Heart left ventricle (tissue), 16 donors: ENCODE measurements at places on chromosomes 13 and 19. TPM values are rescaled to one million over a fixed set of nuclear protein-coding genes. Genes with fewer than 3 reads are reported as not detected.

- H3K27me3 ChIP-seq, result no peaks in the 10 kb centered on the region
- H3K27ac ChIP-seq, result no peak overlapping the region
- no peak overlapping the region for H3K4me3 ChIP-seq
- no peaks in the 10 kb centered on the region for H3K36me3 ChIP-seq
- H3K4me1 ChIP-seq, result no peaks in the 10 kb centered on the region
Observed at GRCh38 chr13:82477436-82477835, 1404.8 kb downstream of the SLITRK1 start.

DNA sequence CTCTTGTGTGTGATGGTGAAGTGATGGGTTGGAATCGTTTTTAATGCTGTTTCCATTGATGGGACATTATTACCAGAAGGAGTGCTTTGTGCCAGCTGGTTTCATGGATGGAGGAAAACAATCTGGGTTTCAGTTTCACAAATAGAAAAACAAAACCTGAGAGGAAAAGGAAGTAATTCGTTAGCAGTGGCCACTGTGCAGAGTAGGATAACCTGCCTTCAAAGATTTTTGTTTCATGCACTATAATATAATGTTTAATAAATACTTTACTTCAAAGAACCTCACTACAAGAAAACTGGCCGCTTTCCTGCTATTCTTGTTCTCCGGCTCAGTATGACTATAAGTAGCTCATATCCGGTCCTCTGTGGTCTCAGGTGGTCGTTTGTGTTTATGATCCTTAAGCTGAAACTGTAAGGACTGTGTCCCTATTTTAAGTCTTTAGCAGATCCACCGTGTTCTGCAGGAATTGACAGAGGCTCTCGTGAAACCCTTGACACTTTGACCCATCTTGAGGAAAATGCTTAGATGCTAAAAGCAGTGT is 104.7 kb downstream of the GGACT start:
- no peak overlapping the region for H3K27ac ChIP-seq
- DNase-seq, result no peak
- H3K36me3 ChIP-seq, result no peaks in the 10 kb centered on the region
- no peak overlapping the region for H3K4me3 ChIP-seq

GRCh38 chr19:54434112-54434872 is 14.7 kb upstream of the LENG8 start:
- H3K4me1 ChIP-seq, result peaks cover 24% of the 10 kb centered on the region
- DNase-seq, result no peak
- no peaks in the 10 kb centered on the region for H3K36me3 ChIP-seq
- H3K4me3 ChIP-seq, result no peak overlapping the region

DNA sequence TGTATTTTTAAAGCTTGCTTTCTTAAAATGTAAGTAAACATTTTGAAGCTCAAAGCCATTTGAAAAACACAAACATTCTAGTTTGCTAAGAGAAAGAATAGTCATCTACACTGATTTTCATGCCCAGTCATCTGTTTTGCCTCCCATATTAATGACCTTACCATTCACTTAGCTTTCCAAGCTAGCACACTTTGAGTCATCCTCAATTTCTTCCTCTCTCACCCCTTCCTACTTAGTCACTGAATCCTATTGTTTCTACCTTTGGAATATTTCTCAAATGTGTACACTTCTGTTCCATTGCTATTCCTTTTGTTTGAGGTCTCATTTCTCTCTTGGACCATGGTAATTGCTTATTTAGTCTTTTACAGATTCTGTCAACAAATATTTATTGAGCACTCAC is 7.3 kb upstream of the HS6ST3 start:
- H3K4me1 ChIP-seq, result no peaks in the 10 kb centered on the region
- H3K36me3 ChIP-seq, result no peaks in the 10 kb centered on the region
- DNase-seq, result no peak
- H3K27me3 ChIP-seq, result peaks cover 28% of the 10 kb centered on the region

GRCh38 chr13:110042253-110042950 is 256.0 kb upstream of the IRS2 start:
- H3K4me1 ChIP-seq, result no peaks in the 10 kb centered on the region
- no peaks in the 10 kb centered on the region for H3K36me3 ChIP-seq
- no peak for DNase-seq
- no peak overlapping the region for H3K27ac ChIP-seq
- no peaks in the 10 kb centered on the region for H3K27me3 ChIP-seq

DNA sequence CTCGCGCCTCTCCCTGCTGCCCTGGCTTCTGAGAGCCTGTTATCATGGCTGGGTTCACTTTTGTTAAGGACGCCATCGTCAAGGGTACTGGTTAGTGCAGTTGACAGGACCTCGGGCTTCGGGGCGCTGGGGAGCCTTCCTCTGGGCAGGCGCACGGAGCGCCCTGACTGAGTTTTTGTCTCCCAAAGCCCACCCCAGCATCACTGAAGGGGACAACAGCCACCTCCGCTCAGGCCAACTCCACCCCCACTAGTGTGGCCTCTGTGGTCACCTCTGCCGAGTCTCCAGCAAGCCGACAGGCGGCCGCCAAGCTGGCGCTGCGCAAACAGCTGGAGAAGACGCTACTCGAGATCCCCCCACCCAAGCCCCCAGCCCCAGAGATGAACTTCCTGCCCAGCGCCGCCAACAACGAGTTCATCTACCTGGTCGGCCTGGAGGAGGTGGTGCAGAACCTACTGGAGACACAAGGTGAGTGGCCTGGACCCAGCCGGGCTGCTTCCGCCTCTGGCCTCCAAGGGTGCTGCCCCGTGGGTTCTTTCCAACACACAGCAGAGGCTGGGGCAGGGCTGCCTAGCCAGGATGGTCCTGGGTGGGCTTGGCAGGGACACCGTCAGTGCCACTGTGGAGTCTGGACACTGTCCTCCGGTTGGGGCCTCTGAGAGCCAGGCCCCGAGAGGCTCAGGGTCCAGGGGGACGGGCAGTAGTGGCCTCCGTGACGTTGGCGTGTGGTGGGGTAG is 16.9 kb downstream of the TSSK6 start:
- no peak overlapping the region for H3K4me3 ChIP-seq
- H3K36me3 ChIP-seq, result peaks cover 100% of the 10 kb centered on the region
- no peak for DNase-seq
- no peak overlapping the region for H3K27ac ChIP-seq
- no peaks in the 10 kb centered on the region for H3K27me3 ChIP-seq
- no peaks in the 10 kb centered on the region for H3K4me1 ChIP-seq

DNA sequence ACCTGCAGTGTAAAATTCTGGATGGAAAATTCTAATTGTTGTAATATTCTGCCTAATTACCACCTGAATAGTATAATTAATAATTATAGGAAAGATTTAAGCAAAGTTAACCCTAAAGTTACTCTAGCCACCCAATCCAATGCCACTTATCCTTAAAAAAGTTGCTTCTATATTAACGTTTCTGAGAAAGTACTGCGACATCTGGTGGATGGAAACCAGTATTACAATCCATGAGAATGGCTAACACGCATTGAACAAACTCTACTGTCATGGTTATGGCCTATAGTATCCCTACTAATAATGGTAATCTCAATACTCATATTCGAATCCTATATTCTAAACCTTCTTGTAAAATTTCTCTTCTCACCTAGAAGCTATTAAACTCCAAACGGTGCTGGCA is 1551.8 kb downstream of the SLITRK1 start:
- no peak overlapping the region for H3K4me3 ChIP-seq
- no peaks in the 10 kb centered on the region for H3K4me1 ChIP-seq
- H3K27me3 ChIP-seq, result no peaks in the 10 kb centered on the region
- no peaks in the 10 kb centered on the region for H3K36me3 ChIP-seq
- H3K27ac ChIP-seq, result no peak overlapping the region

DNA sequence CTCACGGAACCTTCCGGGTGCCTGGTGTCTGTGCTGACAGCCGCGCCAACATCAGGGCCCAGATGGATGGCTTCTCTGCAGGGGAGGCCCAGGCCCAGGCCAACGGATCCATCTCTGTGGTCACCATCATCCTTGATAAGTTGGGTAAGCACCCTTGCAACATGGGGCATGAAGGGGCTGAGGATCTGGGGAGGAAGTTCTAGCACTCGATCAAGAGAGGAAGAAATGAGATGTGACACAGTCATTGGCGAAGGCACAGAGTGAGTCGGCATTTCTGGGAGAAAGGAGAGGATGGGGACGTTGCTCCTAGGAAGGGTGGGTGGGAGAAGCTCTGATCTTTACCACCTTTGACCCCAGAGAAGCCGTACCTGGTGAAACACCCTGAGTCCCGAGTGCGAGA is 4.4 kb downstream of the CILP2 start:
- H3K4me1 ChIP-seq, result peaks cover 36% of the 10 kb centered on the region
- H3K27me3 ChIP-seq, result peaks cover 27% of the 10 kb centered on the region
- H3K4me3 ChIP-seq, result no peak overlapping the region
- no peak for DNase-seq

GRCh38 chr13:104477261-104477660 is 1411.0 kb upstream of the SLC10A2 start:
- no peak overlapping the region for H3K4me3 ChIP-seq
- no peak overlapping the region for H3K27ac ChIP-seq
- no peaks in the 10 kb centered on the region for H3K4me1 ChIP-seq
- no peaks in the 10 kb centered on the region for H3K36me3 ChIP-seq

Gene SIAH3
- not detected for total RNA-seq

- H3K36me3 ChIP-seq, result no peaks in the 10 kb centered on the region
- no peaks in the 10 kb centered on the region for H3K27me3 ChIP-seq
- no peak overlapping the region for H3K27ac ChIP-seq
- H3K4me3 ChIP-seq, result no peak overlapping the region
- H3K4me1 ChIP-seq, result no peaks in the 10 kb centered on the region
- no peak for DNase-seq
Observed at GRCh38 chr13:62115831-62116230, 700.2 kb upstream of the PCDH20 start.

GRCh38 chr13:31436478-31436877 is 236.7 kb downstream of the B3GLCT start:
- no peak overlapping the region for H3K4me3 ChIP-seq
- H3K36me3 ChIP-seq, result no peaks in the 10 kb centered on the region
- H3K27ac ChIP-seq, result no peak overlapping the region

- H3K36me3 ChIP-seq, result peaks cover 13% of the 10 kb centered on the region
- H3K27me3 ChIP-seq, result no peaks in the 10 kb centered on the region
Observed at GRCh38 chr19:42380155-42380554, 9.9 kb downstream of the CNFN start.

DNA sequence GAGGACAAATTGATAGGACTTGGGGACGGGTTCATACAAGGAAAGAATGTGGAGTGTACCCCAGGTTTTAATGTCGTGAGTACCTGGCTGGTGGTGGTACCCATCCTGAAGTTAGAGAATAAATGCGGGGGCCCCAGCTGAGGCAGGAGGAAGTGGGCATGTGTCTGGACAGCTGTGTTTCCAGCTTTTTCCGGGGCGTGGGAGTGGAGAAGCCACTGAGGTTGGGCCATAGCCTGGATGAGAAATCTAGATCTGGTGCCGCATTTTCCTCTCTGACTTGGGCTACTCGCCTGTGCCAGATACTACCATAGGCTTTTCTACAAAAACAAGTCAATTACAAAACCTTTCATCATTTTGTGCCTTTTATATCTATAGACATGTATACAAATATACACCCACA is 147.4 kb downstream of the STK24 start:
- no peaks in the 10 kb centered on the region for H3K4me1 ChIP-seq
- no peak overlapping the region for H3K4me3 ChIP-seq
- H3K27ac ChIP-seq, result no peak overlapping the region
- H3K27me3 ChIP-seq, result no peaks in the 10 kb centered on the region
- no peak for DNase-seq

DNA sequence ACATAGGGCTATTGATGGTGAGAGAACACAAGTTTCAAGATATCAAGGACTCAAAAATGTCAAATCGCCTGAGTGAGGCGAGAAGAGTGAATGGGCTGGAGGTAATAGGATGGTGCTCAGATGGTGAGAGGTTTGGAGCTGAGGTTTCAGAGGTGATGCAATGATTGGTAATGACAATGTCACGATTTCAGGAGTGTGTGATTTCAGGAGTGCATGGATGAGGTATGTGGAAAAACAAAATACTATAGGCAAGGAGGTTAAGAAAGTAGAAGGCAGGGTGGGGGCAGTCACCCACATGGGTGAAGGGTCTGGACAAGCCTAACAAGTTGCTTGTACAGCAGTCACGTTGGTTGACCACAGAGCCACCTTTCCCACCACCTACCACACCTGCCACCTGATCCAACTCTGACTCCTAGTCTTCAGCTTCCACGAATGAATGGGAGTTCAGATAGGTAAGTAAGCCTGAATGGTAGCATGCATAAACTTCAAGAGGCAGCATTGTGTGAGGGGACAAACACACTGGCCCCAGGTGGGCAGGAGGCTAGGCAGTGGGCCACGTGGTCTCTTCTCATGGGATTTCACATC is 71.5 kb downstream of the RUBCNL start:
- H3K4me3 ChIP-seq, result no peak overlapping the region
- H3K36me3 ChIP-seq, result no peaks in the 10 kb centered on the region
- H3K27me3 ChIP-seq, result no peaks in the 10 kb centered on the region
- H3K4me1 ChIP-seq, result no peaks in the 10 kb centered on the region

Gene AP1M2
- not detected for total RNA-seq

DNA sequence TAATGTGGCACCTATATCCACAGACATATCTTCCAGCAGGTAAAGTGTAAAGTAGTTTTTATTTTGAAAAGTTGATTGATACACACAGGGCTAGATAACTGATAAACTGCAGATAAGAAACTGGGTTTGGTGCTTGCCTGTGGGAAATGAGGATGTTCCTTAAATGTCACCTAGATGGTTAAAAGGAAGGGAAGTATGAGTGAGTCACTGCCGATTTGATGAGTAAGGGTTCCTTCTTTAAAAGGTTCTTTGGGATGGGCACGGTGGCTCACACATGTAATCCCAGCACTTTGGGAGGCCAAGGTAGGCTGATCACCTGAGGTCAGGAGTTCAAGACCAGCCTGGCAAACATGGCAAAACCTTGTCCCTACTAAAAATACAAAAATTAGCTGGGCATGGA is 73.8 kb upstream of the FRY start:
- H3K4me1 ChIP-seq, result peaks cover 12% of the 10 kb centered on the region
- no peaks in the 10 kb centered on the region for H3K27me3 ChIP-seq
- H3K4me3 ChIP-seq, result no peak overlapping the region

Gene COX7A1
- 2,294 TPM for total RNA-seq

DNA sequence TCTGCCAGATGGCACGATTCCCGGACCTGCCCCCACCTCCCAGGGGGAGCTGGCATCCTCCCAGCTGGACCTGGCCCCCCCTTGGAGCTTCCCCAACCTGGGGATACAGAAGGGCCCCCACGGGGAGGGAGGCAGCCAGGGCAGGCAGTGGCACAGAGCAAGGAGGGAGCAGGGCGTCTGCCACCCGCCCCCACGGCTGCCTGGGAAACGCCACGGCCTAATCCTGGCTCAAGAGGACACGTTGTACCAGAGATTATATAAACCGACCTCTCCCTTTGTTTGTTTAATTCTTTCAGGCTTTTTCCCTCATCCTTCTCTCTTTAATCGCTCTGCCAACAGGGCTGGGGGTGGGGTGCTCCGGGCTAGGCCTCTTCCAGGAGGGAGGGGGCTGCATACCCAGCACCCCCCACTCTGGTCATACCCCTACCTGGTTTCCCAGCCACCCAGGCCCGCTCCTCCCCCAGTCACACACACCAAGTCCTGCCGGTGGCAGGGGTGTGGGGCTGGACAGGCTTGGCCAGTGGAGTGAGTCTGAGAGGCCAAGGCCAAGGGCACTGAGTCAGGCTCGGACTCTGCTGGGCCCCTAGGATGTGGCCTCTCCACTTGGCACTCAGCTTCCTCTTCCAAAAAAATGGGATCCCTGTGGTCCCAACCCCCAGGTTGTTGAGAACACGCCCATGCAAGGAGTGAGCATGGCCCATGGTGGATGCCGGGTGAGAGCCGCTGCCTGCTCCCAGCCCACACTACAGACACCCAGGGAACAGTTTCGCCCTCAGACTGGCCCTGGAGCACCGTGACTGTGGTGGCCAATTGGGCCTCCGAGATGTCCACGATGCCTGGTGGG is 29.5 kb upstream of the NFIC start:
- DNase-seq, result peak; percentile 85
- no peaks in the 10 kb centered on the region for H3K36me3 ChIP-seq
- peaks cover 40% of the 10 kb centered on the region for H3K4me1 ChIP-seq
- no peak overlapping the region for H3K4me3 ChIP-seq

GRCh38 chr13:36212789-36213188 is 1.6 kb downstream of the SOHLH2 start:
- no peak overlapping the region for H3K4me3 ChIP-seq
- H3K27ac ChIP-seq, result no peak overlapping the region
- H3K36me3 ChIP-seq, result no peaks in the 10 kb centered on the region
- no peak for DNase-seq

Gene UBXN6
- total RNA-seq, result 128 TPM
